ENCODE measurements at places on chromosomes 12 and 14.

DNA sequence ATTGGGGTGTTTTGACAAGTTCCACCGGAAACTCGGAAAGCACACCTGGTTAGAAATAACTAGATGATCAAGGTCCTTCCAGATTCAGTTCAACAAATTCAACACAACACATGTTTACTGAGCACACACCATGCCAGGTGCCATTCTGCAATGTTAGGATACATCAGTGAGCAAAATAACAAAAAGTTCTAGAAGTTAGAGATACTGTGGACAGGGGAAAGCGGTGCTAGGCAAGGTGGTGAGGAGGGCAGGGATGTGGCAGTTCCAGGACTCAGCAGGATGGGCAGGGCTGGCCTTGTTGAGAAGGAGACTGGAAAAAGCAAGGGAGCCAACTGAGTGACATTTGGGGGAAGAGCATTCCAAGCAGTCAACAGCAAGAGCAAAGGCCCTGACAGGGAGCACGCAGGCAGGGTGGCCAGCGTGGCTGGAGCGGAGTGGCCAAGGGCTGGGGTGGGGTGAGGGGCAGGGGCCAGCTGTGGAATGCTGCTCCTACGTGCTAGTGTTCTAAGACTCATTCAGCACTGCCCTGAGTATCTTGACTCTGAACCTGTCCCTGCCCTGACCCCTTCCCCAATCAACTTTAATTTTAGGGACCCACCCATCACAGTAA, 19.4 kb upstream of the FAIM2 start:
- H3K27me3 ChIP-seq: peaks cover 5% of the 10 kb centered on the region
- H3K4me1 ChIP-seq: peaks cover 6% of the 10 kb centered on the region
- H3K4me3 ChIP-seq: no peak overlapping the region
- no peak for DNase-seq
- no peaks in the 10 kb centered on the region for H3K36me3 ChIP-seq

GRCh38 chr12:113724794-113725556, 241.2 kb downstream of the RBM19 start:
- peaks cover 22% of the 10 kb centered on the region for H3K27me3 ChIP-seq
- DNase-seq: no peak
- no peaks in the 10 kb centered on the region for H3K4me1 ChIP-seq
- H3K36me3 ChIP-seq: no peaks in the 10 kb centered on the region

DNA sequence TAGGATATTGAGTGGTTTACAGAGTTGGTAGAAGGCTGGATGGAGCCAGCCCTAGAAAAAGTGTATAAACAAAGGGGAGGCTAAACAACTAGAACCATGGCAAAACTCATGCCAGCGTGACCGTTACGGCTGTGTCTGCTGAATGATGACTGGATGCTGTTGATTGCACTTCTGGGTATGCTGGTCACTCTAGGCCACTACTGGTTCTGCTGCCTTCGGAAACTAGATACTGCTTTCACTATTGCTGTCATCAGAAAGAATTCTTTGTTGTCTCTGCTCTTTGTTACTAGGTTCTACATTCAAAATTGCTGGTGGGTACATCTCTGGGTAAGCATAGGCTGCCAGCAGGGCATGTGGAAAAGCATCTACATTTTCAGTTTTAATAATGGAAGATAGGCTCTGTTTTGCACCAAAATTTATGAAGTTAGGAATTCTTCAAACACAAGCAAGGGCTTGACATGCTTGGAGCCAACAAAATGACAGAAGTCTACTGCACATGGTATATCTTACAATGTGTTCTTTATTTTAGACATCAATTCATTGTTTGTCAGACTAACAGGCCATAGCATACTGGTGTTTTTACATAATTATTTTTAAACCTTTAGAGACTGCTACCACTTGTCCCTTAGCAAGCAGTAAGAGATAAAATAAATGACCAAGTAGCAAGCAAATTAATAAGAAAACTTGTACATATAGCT, 15.4 kb downstream of the MON2 start:
- H3K27me3 ChIP-seq: no peaks in the 10 kb centered on the region
- no peak overlapping the region for H3K27ac ChIP-seq
- H3K4me3 ChIP-seq: no peak overlapping the region
- no peak for DNase-seq
- H3K4me1 ChIP-seq: peaks cover 34% of the 10 kb centered on the region

- no peak overlapping the region for H3K27ac ChIP-seq
- no peak overlapping the region for H3K4me3 ChIP-seq
- H3K27me3 ChIP-seq: peaks cover 33% of the 10 kb centered on the region
- no peak for DNase-seq
These were observed 130.9 kb upstream of the USP15 start for GRCh38 chr12:62129291-62129690.

- no peak for DNase-seq
- no peaks in the 10 kb centered on the region for H3K36me3 ChIP-seq
- H3K4me3 ChIP-seq: no peak overlapping the region
- H3K4me1 ChIP-seq: no peaks in the 10 kb centered on the region
- no peaks in the 10 kb centered on the region for H3K27me3 ChIP-seq
These were observed 1206.0 kb upstream of the TMEM132C start for GRCh38 chr12:127060933-127061332.

- no peaks in the 10 kb centered on the region for H3K36me3 ChIP-seq
- no peak overlapping the region for H3K27ac ChIP-seq
- no peak for DNase-seq
- peaks cover 16% of the 10 kb centered on the region for H3K4me1 ChIP-seq
- no peak overlapping the region for H3K4me3 ChIP-seq
- peaks cover 6% of the 10 kb centered on the region for H3K27me3 ChIP-seq
These were observed 953 bp upstream of the SNRPF start for GRCh38 chr12:95857799-95858198.

- H3K4me1 ChIP-seq: no peaks in the 10 kb centered on the region
- H3K4me3 ChIP-seq: no peak overlapping the region
- no peaks in the 10 kb centered on the region for H3K36me3 ChIP-seq
These were observed 76.4 kb upstream of the DICER1 start for GRCh38 chr14:95233702-95234241.

- peaks cover 2% of the 10 kb centered on the region for H3K36me3 ChIP-seq
- peak overlapping the region; percentile 61 for H3K27ac ChIP-seq
- H3K27me3 ChIP-seq: no peaks in the 10 kb centered on the region
- no peak for DNase-seq
- no peak overlapping the region for H3K4me3 ChIP-seq
These were observed 52.6 kb downstream of the RBMS2 start for GRCh38 chr12:56574210-56574609.

- peaks cover 8% of the 10 kb centered on the region for H3K27me3 ChIP-seq
- no peak overlapping the region for H3K27ac ChIP-seq
- peaks cover 6% of the 10 kb centered on the region for H3K4me1 ChIP-seq
- DNase-seq: no peak
- no peaks in the 10 kb centered on the region for H3K36me3 ChIP-seq
- H3K4me3 ChIP-seq: no peak overlapping the region
These were observed 147.7 kb downstream of the KIF26A start for GRCh38 chr14:104286086-104286485.

GRCh38 chr12:132342251-132343227, 13.2 kb upstream of the GALNT9 start:
- H3K4me3 ChIP-seq: no peak overlapping the region
- DNase-seq: no peak
- peaks cover 10% of the 10 kb centered on the region for H3K4me1 ChIP-seq
- H3K27me3 ChIP-seq: peaks cover 13% of the 10 kb centered on the region
- no peaks in the 10 kb centered on the region for H3K36me3 ChIP-seq

GRCh38 chr12:55932551-55932910, 1.6 kb downstream of the DGKA start:
- peaks cover 24% of the 10 kb centered on the region for H3K36me3 ChIP-seq
- H3K4me1 ChIP-seq: peaks cover 64% of the 10 kb centered on the region
- no peak for DNase-seq
- peak overlapping the region; percentile 100 for H3K27ac ChIP-seq

DNA sequence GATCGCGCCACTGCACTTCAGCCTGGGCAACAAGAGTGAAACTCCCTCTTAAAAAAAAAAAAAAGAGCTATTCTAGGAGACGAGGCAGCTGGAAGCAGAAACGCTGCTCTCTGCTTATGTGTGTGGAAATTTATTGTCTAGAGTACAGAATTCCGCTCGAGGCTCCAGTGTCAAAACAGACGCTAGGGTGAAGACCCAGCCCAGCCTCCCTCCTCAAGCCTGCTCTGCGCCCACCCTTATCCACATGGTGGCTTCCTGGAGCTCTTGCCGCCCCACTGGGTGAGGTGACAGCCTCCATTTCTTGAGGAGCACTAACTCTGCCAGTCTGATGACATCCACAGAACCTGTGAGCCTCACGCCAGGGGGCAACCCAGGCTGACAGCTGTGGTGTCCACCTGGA, 49.5 kb upstream of the DLK1 start:
- H3K27me3 ChIP-seq: peaks cover 46% of the 10 kb centered on the region
- H3K27ac ChIP-seq: no peak overlapping the region
- H3K4me1 ChIP-seq: peaks cover 6% of the 10 kb centered on the region

DNA sequence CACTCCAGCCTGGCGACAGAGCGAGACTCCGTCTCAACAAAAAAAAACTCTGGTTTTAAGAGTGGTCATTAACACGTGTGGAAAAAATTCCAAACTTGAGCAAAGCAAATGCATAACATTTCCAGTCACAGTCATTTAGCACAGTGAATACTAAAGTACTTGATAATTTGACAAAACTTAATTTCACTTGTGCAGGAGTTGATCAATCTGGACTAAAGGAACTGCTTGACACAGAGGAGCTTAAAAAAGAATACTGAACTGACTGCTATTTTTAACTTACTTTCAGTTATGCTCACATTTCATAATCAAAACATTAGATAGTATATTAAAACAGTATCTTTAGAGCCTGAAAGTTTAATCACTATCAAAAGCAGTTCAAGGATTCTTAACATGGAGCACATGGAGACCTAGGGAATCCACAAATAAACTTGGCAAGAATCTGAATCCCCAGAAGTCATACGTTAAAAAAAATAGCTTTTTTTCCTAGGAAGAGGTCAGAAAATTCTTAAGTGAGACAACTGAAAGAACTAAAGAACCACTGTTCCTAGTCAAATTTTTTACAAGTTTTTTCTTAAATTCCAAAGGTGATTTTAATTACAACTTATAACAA, 7.4 kb downstream of the UBE2N start:
- H3K27me3 ChIP-seq: no peaks in the 10 kb centered on the region
- H3K4me1 ChIP-seq: peaks cover 62% of the 10 kb centered on the region
- H3K27ac ChIP-seq: peak overlapping the region; percentile 56

DNA sequence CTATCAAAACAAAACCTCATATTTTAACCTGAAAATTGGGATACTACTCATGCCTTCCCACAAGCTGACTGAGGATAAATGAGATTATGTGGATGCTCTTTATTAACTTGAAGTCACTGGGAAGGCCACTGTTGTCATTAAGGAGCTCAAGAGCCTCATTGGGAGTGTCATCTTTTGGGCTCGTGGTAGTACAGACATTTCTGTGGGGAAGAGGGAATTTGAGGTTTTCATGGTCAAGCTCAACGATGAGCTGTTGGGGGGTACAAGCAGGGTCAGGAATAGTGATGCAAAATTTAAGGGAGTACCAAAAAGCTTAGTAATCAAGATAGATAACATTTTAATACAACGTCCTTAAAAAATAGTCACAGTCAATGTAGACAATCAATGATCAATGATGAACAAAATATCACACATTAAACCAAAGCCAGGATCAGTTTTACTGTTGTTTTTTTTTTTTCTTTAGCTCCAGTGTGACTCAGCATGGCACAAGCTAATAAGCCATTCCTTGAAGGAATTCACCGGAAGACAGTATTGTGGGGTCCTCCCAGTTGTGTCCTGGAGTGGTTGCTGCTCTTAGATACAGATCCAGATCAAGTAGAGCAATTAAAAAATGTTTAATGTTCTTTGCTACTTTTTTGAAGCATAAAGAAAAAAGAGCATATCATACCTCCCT, 130.9 kb downstream of the C12orf75 start:
- no peak overlapping the region for H3K4me3 ChIP-seq
- H3K27me3 ChIP-seq: peaks cover 21% of the 10 kb centered on the region
- H3K36me3 ChIP-seq: peaks cover 4% of the 10 kb centered on the region
- no peak overlapping the region for H3K27ac ChIP-seq
- no peaks in the 10 kb centered on the region for H3K4me1 ChIP-seq

DNA sequence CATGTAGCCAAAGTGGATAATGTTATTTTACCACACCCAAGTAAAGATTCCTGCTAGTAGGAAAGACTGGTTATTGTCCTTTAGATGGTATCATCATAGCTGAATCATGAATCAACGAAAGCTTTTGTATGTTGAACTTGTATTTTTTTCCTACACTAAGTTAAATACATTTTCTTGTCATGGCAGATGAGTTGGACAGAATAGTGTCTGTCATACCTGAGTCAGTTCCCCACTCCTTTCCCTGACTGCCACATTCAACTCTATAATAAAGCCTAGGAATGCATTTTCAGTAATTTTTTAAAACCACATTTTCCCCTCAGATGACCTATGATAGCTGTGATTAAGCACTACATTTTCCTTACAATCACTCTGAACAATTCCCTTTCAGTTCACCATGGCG, 9.3 kb upstream of the PTHLH start:
- H3K27ac ChIP-seq: no peak overlapping the region
- no peaks in the 10 kb centered on the region for H3K36me3 ChIP-seq

DNA sequence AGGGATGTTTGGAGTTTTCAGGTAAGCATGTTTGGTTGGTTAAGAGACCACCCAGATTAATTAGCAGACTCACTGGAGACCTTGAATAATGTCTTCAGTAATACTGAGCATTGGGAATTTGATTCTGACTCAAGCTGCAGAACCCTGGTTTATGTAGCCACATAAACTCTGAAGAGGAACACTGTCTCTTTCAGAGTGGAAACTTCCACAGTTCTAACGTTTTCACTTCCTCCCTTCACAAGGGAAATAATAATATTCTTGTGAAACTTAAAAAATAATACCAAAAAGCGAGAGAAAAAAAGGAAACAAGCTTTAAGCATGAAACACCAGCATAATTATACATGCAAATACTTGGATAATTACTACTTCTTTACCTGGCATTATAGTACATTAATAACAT, 40.0 kb upstream of the ST8SIA1 start:
- no peaks in the 10 kb centered on the region for H3K27me3 ChIP-seq
- H3K4me3 ChIP-seq: no peak overlapping the region
- DNase-seq: no peak
- no peak overlapping the region for H3K27ac ChIP-seq
- no peaks in the 10 kb centered on the region for H3K36me3 ChIP-seq

DNA sequence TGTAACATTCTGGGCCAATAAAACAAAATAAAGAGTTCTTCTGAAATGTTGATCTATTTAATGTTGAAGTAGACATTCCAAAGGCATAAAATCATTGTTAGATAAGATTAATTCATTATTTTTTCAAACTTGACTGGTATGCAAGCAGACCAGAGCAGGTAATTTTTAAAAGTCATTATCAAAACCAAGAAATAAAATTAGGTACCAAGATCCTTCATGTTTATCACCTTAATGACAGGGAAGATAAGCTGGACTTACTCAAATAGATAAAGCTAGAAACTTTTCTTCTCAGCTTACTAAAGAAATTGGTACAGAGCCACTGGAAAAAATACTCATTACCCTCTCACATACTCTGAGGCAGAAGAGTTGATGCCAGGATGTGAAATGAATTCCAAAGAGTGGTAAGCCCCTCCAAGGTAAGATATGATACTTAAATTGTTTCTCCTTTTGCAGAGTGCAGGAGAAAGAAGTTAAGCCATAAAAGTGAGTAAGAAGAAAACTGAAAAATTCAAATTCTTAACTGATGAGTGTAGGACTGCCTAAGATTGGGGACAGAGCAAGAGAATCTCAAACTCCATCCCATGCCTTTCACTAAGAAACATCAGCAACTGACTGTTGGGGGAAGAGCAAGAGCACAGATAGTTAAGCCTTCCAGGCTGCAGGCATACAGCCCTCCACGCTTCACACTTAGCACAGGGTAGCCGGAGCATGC, 111.9 kb downstream of the SLC41A2 start:
- H3K36me3 ChIP-seq: no peaks in the 10 kb centered on the region
- H3K4me3 ChIP-seq: no peak overlapping the region
- peaks cover 11% of the 10 kb centered on the region for H3K27me3 ChIP-seq
- no peak for DNase-seq
- no peak overlapping the region for H3K27ac ChIP-seq
- peaks cover 3% of the 10 kb centered on the region for H3K4me1 ChIP-seq

All from T-helper 17 cell (primary cell).